NCI-H460 (cell line): ENCODE measurements at places on chromosomes 12 and 14. TPM values are rescaled to one million over a fixed set of nuclear protein-coding genes. Genes with fewer than 3 reads are reported as not detected.
A peak's percentile ranks its signal among the peaks of the same experiment; 100 is the strongest.

DNA sequence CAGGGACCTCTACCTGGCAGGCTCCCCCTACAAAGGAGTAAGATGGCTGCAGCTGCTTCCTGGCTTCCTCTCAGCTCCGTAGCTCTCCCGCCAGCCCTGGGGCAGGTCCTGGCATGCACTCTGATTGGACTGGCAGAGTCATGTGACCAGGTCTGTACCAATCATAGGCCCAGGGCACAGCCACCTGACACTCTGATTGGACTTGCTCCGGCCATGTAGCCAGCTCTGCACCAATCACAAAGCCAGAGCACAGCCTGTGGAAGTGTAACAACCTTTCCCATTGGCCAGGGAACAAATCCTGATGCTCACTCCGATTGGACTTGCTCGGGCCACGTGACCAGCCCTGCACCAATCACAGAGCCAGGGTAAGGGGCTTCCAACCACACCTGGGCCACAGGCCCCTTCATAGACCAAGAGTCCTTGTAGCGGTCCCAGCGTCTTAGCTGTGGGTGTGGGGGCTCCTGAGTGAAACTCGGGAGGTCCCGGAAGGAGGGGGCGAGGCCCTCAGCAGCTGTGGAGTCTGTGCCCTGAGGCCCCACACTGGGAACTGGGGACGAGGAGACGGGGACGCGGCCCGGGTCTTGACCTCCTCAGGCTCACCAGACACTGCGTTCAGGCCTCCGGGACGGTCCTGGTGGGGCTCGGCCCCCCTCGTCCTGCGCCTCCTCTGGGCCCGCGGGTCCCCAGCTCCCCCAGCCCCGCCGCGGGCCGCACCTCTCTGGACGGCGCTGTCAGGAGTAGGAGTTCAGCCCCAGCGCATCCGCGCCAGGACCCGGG is 210.6 kb downstream of the ADGRD1 start:
- DNase-seq, result no peak

DNA sequence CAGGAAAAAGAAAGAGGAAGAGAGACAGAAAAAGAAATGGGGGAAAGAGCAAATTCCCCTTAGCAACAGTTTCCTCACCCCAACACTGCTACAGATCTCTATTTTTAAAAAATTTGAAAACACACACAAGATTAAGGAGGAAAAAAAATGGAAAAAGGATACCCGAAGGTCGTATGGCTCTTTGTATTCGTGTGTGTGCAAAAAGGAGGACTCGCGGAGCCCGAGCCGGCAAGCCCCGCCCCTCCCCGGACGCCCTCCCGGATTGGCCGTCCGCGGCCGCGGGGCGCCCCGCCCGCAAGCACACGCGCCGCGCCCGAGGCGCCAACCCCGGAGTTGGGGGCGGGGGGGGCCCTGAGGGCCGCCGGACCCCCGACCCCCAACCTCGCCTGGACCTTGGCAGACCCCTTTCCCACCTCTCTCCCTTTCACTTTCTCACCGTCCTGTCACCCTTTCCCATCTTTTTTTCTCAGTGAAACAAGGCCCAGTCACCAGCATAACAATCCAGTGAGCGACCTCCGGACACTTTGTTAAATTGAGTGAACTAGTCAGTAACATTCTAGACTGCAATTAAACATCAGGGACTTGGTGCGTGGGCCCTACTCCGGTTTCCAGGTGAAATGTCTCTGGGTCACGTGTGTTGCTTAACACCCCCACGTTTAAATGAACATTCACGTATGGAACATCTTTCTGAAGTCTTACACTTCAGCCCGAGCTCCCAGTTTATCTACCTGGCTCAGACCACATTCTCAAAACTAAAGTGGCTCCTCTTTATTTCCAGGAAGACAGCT is at the start of gene C14orf93:
C14orf93 (minus strand) TSS at position 205 of the 788 bp plus-strand sequence. CDS start 11,120 bp downstream, outside the sequence.
- DNase-seq, result peak; percentile 53

GRCh38 chr12:25397001-25397400 is 146.3 kb upstream of the KRAS start:
- DNase-seq, result no peak

- no peak for DNase-seq
These were observed 24.2 kb downstream of the BCL11B start for GRCh38 chr14:99247772-99248171.

GRCh38 chr14:50854521-50854920 is 17.3 kb upstream of the ABHD12B start:
- DNase-seq, result no peak

DNA sequence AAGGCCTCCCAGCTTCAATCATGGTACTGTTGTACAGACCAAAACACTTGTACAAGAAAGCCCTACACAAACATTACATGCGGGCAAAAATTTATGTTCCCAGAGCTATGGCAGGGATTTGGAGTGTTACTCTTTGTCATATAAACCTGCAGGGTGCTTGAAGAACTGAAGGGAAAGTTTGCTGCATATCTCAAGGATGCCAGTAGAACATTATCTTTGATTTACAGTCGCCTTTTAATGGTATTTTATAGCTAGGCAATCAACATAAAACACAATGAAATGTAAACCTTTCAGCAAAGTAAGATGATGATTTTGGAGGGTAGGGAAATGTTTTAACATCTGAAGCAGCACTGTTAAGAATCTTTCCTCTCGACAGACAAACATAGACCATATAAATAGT is 305.6 kb downstream of the KCNH5 start:
- no peak for DNase-seq

GRCh38 chr14:37972941-37973887 is 234.5 kb upstream of the SSTR1 start:
- no peak for DNase-seq

DNA sequence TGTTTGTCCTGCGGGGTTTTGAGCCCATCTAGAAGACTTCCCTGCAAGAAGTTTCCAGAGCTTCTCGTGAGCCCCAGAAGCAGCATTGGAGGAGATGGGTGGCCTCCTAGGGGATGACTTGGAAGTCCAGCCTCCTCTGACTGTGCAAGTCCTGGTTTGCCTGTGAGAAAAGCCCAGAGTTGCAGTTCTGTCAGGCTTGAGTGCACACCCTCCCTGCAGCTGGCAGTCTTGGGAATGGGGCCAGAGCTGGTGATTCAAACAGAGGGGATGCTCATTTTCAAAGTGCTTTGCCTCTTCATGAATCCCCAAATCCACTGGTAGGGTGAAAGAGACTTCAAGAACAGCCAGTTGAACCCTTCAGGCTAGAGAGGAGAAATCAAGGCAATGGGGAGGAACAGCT is 3.9 kb upstream of the PPP1R1A start:
- DNase-seq, result no peak

- DNase-seq, result peak; percentile 52
These were observed 2.8 kb downstream of the PIANP start for GRCh38 chr12:6697584-6698351.

DNA sequence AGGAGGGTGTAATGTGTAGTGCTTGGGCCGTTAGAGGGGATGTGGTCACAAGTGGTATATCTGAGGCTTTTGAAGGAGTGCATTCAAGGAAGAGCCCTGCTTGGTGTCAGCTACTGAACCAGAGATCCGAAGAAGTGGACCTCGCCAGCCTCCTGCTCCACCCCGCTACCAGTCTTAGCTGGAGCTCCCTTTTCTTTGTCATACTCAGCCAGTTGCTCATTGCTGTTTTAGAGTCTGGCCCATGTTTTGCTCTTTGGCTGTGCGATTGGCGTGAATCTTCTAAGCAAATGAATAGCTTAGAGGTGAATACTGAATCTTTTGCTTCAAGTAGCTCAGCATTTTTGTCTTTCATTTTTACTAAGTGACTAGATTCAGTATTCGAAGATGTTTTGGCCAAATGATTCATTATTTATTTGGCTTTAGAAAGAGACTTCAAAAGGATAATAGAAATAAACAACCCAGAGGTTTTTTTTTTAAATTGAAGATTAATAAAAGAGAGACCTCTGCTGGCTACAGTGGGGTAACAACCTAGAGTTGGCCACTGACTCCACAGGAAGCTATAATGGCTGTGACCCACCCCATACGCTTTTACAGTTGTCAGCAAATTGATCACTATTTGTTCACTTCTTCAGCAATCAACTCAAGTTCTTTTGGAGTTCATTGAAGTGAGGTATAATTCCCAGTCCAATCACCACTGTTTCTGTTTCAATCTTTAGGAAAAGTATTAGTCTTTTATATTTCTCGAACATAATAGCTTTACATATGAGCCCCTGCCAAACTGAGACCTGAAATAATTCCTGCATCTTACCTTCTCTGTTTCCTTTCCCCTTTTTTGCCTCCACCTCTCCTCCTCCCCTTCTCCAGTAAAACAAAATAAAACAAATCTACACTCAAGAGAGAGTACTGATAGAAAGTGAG is 19.9 kb downstream of the CDKN1B start:
- no peak for DNase-seq

DNA sequence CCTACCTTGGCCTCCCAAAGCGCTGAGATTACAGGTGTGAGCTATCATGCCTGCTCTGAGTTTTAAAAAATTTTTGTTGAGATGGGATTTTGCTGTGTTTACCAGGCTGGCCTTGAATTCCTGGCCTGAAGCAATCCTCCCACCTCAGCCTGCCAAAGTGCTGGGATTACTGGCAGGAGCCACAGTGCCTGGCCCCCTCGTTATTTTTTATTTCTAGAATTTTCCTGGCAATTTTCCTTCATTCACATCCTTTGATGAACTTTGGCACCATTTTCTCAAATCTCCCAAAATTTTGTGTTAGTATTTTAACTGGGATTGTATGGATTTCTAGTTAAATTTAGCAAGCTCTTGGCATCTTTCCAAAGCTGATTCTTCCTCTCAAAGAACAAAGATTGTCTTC is 24.6 kb upstream of the SCARB1 start:
- no peak for DNase-seq

DNA sequence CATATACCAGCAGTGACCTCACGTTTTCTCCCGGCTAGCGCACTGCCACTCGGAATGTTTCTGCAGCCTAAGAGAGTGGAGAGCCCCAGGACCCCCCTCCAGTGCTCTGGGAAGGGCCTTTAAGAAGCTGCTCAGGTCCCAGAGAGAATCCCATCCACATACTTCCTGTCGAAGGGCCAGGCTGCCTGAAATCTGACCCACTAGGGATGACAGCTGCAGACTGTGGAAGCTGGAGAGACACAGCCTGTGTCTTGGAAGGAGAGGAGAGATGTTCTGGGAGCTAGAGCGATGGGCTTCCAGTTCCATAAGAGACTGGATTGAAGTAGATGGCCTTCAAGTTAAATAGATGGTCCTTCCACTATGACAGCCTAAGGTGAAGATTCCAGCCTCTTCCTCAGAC is 54.4 kb downstream of the IQSEC3 start:
- DNase-seq, result no peak

DNA sequence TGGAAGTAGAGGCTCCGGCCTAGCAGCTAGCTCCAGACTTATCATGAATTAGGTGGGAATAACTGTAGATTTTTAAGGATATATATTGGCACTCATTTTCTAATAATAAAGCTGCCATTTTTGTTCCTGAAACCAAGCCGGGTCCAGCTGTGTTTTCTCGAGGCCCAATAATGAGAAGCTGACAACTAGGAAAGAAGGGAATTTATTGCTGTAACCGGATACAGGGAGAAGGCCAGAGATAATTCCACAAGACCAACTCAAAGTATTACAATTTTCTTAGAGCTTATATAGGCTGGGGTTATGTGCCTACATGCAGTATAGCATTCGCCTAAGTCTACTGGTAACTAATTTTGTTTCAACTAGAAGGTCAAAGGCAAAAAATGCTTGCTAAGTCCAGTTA is 122.3 kb upstream of the FBXO33 start:
- no peak for DNase-seq

DNA sequence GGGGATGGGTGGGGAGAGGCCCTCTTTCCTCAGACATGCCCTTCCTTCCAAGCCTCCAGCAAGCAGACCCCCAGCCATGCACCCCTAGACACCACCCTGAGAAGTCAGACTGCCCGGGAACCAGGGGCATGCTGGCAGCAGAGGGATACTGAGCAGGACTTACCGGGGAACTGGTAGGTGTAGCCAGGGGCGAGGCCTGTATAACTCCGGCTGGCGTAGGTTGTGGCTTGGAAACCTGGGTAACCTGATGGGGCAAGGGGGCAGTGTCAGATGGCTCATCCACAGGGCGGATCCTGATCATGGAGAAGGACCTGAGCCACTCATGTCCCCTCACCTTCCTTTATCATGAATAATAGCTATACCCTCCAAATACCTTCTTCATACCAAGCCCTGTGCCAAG is 15.8 kb downstream of the MSI1 start:
- DNase-seq, result no peak

GRCh38 chr12:21988619-21989018 is 47.4 kb upstream of the ABCC9 start:
- DNase-seq, result no peak

GRCh38 chr12:42143452-42144157 is 1.1 kb downstream of the GXYLT1 start:
- no peak for DNase-seq

SYT1 gene
- 12.9 and 14.5 TPM in 2 replicates for total RNA-seq

FAM222A gene
- total RNA-seq, result 0.25 and 0.78 TPM in 2 replicates

NEMP1 gene
- 22.8 and 23.6 TPM in 2 replicates for total RNA-seq

KRT75 gene
- not detected in 2 replicates for total RNA-seq

GYS2 gene
- total RNA-seq, result not detected in 2 replicates

CLEC2A gene
- not detected in 2 replicates for total RNA-seq

GPX2 gene
- not detected in 2 replicates for total RNA-seq

SYNDIG1L gene
- not detected in 2 replicates for total RNA-seq
